ENCODE measurements at places on chromosomes 11 and 22. TPM values are rescaled to one million over a fixed set of nuclear protein-coding genes. Genes with fewer than 3 reads are reported as not detected.

DNA sequence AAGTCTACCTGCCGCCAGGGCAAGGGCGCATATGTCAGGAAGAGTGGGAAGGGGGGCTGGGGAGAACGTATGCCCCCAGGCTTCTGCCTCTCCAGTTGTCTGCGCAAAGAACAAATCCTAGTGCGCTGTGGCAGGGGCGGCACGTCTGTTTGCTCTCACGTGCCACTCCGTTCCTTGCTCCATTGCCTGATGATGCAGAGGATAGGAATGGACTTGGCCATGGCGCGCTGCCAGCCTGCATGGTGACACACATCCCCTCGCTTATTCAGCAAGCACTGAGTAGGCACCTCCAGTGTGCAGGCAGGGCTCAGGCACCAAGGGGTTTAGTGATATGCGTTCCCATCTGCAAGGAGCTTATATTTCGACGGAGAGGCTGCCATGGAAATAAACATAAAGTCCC, 45.4 kb upstream of the SLC22A12 start:
- no peak for DNase-seq

The EHF gene
- 2.8 TPM for total RNA-seq

DNA sequence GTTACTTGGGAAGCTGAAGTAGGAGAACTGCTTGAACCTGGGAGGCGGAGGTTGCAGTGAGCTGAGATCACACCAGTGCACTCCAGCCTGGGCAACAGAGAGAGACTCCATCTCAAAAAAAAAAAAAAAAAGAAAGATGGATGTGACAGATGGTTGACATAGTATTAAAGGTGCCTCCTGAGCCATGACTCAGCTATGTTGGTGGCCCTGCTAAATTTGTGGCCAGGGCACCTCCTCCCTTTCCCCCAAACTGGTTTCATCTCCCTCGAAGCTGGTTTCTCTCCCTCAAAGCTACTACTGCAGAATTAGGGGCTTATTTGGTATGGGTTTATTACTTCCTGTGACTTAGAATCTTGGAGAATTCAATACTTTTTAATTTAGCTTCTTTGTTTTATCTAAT, 31.5 kb downstream of the SDHD start:
- DNase-seq: no peak

The BLID gene
- 0.63 TPM for total RNA-seq

DNA sequence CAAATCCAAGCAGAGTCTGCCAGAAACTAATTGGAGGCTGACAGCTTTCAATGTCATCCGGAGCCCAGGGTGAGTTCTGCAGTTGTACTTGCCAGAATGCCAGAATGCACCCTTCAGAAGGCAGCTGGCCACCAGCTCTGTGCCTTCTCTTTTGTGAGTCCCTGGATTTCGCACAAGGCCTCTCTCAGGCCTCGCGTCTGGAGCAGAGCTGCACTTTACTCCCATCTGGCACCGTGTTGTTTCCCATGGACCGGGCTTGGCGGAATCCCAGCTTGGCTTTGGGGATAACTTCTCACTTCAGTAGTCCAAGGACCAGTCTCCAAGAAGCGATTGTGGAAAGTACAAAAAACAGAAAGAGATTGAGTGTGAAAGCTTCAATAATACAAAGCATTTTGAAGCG, 451.3 kb upstream of the KIRREL3 start:
- DNase-seq: no peak

GRCh38 chr22:26995235-26995634, 337.8 kb downstream of the MIAT start:
- no peak for DNase-seq

GRCh38 chr11:120203626-120204025, 7.2 kb upstream of the OAF start:
- DNase-seq: no peak

The TRIM49 gene
- total RNA-seq: not detected

The NPAS4 gene
- total RNA-seq: not detected

The PLA2G3 gene
- total RNA-seq: not detected

- DNase-seq: no peak
Measured at GRCh38 chr11:123020968-123021367, 39.3 kb upstream of the BSX start.

- no peak for DNase-seq
Measured at GRCh38 chr11:6655020-6655789, 404 bp downstream of the DCHS1 start.

The ZBTB16 gene
- 160 TPM for total RNA-seq

- peak; percentile 96 for DNase-seq
Measured at GRCh38 chr22:29030618-29031226, 30.9 kb downstream of the C22orf31 start.

The MAPK8IP1 gene
- 8.0 TPM for total RNA-seq

GRCh38 chr11:11569936-11570491, 51.8 kb downstream of the GALNT18 start:
- peak; percentile 58 for DNase-seq

- no peak for DNase-seq
Measured at GRCh38 chr22:49092716-49093115, 735.0 kb downstream of the BRD1 start.

The ESAM gene
- total RNA-seq: 10.5 TPM
